Endodermal cell (in vitro differentiated cells): ENCODE measurements at places on chromosomes 13 and 19. TPM values are rescaled to one million over a fixed set of nuclear protein-coding genes. Genes with fewer than 3 reads are reported as not detected.

DNA sequence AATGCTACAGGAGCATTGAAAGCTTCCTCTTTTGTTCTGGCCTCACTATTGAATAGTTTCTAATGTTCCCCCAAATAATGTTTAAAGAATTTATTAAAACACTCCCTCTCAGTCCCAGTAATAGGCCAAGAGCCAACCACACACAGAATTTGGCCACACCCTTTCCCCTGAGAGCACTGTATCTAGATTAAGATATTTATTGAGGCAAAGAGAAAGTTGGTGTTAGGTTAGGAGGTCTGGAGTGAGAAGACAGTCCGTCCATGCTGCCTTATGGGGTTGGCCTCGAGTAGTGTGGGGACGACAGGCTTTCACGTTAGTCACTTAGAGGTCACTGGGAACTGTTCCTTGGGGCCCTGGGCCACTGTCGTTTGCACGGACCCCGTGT, 122.9 kb upstream of the RNF113B start:
- DNase-seq: no peak

The IGLON5 gene
- 40.4 and 42.7 TPM in 2 replicates for total RNA-seq

DNA sequence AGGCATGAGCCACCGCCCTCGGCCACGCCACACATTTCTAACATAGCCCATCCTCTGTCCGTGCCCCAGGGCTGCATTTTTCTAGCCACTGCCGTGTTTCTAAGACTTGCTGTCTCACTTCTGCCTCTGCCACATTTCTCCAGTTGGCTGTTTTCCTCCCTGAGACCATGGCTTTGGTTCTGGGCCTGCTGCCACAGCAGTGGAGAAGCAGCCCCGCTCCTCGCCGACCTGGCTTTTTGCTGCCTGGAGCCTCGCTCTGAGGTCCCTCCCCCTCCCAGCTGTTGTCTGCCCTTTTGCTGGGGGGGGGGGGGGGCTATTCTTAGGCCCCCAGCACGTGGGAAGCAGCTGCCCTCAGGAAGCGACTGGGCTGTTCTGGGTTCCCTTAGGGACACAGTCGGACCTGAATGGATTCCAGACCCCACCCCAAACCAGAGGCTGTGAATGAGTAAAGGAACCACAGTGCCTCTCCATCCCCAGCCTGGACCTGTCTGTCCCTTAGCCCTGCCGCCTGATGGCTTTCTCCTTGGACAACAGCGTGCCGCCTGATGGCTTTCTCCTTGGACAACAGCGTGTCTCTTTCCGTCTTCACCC, 3.3 kb downstream of the GYS1 start:
- no peak for DNase-seq

DNA sequence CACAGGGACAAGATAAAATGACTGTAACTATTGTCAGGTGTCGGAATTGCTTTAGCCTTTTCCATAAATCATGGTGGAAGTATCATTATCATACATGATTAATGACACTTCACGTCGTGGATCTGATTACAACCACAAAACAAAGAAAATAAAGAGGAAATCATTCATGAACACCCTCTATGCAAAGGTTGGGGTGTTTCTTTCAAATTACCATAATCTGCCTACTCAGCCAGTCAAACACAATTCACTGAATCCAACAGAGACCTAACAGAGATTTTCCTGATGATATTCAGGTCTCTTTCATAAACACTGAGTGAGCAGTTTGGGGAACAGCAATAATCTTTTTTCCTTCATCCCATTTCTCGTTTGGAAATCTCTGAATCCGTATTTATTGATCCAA, 625.6 kb downstream of the DCT start:
- no peak for DNase-seq

GRCh38 chr19:36058481-36059179, 3.9 kb downstream of the WDR62 start:
- DNase-seq: no peak

DNA sequence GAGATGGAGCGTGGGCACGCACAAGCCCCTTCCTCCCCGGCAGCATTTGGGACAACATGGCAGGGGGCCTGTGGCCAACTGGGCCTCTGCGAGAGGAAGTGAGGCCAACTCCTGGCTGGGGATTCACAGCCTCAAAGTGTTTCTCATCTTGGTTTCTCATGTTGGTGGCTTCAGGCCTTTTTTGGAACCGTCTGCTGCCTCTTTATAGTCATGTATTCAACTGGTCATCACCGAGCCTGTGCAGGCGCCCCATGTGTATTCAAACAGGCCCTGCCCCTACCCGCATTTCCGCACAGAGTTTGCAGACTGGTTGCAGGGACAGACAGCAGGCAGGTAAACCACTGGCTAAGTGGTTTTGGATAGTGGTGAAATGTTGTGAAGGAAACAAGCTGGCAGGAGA, 17.3 kb upstream of the RELB start:
- no peak for DNase-seq

GRCh38 chr19:38741670-38742069, 2.6 kb downstream of the CAPN12 start:
- no peak for DNase-seq

DNA sequence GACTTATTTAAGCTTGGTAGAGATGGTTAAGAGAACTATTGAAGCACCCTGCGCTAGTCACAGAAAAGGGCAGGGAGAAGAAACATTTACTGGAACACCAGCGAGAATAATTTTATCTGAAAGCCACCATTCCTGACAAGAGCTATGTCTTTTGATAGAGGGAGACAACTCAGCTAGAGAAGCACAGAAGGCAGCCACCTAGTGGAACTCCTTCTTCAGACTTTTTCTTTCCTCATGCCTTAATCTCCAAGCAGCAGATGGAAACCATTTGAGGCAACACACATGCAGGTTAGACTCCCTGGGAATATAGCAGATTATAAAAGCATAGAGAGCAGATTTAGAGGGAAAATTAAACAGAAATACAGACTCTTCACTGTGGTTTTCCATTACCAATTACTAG, 813.4 kb downstream of the SLITRK6 start:
- DNase-seq: no peak

DNA sequence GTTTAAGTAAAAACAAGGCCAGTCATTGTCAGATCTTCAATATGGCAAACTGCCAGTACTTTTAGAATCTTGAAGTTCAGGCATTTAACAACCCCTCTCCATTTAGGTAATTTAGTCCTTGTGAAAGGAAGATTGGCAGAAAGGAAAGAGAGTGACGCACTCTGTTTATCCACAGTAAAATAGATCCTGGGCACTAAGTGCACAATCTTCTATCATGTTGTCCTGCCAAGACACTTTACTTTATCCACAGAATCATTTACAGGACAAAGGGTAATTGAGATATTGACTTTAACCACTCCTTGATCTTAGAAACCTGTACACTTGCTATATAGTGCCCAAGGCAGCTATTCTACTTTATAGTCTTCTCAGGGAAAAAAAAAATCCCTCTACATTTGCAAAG, 786.4 kb upstream of the SLITRK1 start:
- no peak for DNase-seq

The F2RL3 gene
- not detected in 3 replicates for total RNA-seq

- no peak for DNase-seq
Measured at GRCh38 chr19:23561341-23561740, 125.7 kb downstream of the ZNF675 start.

DNA sequence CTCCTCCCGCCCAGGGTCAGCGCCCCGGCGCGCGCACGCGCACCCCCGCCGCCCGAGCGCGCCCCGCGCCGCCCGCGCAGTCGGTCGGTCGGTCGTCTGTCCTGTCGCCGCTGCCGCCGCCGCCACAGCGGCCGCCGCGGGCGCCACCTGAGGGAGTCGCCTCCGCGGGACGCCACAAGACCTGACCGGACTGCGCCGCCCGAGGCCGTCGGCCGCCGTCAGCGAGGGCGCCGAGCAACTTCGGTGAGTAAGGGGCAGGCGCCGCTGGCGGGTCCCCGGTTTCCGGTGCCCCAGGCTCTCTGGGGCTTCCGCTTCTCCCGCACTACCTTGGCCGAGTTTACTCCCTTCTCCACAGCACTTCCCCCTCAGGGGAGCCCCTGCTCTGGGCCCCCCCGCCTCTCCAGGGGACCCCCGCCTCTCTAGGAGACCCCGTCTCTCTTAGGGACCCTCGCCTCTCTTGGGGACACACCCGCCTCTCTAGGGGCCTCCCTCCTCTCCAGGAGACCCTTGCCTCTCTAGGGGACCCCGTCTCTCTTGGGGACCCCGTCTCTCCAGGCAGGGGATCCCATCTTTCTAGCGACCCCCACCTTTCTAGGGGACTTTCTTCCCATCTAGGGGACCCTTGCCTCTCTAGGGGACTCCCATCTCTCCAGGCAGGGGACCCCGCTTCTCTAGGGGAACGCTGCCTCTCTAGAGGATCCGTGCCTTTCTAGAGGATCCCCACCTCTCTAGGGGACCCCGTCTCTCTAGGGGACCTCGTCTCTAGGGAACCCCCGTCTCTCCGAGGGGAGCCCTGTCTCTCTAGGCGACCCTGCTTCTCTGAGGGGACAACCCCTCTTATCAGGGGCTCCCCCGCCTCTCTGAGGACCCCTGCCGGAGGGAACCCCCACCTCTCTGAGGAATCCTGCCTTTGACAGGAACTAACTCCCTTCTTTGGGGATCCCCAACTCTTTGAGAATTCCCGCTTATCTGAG, 19.3 kb upstream of the GATAD2A start:
- no peak for DNase-seq

DNA sequence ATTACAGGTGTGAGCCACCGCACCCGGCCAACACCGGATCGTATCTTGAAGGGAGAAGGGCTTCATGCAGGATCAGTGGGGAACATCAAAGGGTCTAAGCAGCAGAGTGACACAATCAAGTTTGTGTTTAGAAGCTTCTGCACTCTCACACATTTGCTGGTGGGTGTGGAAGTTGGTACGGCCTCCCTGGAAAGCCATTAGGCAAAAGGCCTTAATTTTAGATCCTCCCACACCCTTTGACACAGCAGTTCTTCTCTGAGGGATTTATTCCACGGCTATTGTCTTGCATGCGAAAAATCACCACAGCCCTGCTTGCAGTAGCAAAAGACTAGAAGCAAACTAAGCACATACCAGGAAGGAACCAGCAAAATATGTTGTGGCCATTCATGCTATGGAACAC, 18.3 kb upstream of the SLC1A5 start:
- DNase-seq: no peak

DNA sequence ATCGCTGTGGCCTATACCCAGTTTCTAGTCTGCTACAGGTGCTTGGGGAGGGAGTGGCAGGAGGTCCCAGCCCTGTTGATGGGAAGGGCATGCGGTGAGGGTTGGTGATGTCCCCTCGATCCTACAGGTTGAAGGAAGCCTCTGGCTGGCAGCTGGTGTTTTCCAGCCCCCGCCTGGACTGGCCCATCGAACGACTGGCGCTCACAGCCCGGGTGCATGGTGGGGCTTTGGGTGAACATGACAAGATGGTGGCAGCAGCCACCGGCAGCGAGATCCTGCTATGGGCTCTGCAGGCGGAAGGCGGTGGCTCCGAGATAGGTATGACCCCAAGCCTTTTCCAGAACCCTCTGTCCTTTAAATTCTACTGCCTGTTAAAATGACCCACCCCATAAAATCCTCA, 3.9 kb downstream of the SHKBP1 start:
- DNase-seq: no peak

- no peak for DNase-seq
Measured at GRCh38 chr13:36973621-36974295, 25.4 kb downstream of the ALG5 start.

DNA sequence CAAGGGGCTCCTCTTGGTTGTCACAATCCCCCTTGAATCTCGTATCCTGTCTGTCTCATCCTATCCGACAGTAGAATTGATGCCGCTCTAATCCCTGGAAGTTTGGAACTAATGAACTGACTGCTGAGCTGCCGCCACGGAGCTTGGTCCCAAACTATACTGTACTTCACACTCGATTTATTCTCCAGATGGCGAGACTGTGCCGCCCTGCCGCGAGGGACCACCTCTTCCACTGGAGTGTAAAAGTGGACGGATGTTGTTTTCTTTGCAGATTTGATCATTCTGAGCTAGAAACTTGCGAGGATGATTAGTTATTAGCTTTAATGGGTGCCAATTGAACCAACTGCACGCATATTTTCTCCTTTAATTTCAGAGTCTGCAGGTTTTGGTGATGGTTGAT, 117.2 kb downstream of the ZIC5 start:
- no peak for DNase-seq
